ENCODE measurements at places on chromosomes 7 and 10.
A peak's percentile ranks its signal among the peaks of the same experiment; 100 is the strongest.

DNA sequence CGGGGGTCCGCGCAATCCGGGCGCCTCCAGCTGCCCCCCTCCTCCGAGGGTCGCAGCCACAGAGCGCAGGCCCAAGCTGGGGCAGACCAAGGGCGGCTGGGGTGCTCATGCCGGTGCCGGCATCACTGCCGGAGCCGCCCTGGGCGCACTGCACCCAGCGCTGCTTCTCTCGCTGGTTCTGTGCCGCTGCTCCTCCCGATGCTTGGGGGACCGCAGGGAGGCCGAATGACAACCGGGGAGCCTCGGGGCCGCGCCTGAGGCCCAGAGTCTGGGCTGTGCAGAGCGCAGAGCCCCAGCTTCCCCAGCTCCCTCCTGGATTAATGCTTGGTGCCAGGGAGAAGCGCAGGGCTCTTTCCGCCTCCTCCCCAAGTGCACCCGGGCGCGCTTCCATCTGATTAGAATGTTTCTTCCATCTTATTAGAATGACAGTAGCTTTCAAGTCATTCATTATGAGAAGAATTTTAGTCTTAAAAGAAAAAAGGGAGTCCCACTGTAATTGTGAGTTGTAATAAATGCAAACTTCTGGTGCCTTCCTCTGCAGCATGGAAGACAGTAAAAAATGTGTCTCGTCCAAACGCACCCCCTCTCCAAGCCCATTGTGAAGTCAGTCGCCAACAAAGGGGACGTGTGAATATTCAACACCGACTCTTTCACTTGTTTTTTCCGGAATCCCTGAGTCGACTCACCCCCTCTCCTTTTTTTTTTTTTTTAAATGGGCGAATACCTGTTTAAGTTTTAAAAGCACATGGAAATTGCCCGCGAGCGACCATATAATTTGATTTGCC, 19.5 kb upstream of the PTF1A start:
- DNase-seq: no peak

GRCh38 chr7:2710901-2711551, 23.0 kb downstream of the AMZ1 start:
- no peak for DNase-seq

DNA sequence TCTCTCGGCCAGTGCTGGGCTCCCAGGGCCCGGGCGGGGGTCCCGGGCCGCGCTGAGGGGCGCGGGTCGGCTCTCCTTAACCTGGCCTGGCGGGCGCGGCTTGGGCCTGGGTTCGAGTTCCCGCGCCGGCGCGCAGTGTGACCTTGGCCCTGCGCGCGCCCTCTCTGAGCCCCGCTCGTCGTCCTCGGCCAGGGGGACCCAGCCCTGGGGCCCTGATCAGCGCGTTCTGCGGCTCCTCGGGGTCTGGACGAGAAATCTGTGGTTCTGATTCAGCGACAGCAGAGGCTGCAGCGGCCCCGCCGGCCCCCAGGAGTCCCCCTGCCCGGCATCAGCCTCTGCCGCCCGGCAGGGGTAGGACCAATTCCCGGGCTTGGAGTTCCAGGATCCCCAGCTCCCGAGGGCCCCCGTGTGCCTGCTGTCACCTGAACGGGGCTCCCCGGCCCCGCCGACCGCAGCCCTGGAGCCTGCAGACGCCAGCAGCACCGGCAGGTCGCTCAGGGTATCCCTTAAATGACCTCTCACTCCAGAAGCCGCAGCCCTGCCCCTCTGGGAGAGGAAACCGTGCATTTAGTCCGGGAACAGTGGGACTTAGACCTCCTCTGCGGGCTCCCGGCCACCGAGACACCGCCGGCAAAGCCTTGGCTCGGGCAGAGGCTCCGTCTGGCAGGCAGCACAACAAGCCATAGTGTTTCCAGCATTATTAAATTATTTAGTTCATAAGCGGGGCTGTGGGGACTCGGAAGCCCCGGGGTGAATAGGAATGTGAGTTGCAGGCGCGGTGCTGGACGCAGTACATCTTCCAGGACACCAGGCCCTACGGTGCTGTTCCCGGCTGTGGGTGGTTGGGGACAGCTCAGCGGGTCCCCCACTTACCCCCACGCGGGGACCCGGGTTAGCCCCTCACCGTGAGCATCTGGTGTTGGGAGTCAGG, 572 bp downstream of the CHST12 start:
- DNase-seq: peak; percentile 30

DNA sequence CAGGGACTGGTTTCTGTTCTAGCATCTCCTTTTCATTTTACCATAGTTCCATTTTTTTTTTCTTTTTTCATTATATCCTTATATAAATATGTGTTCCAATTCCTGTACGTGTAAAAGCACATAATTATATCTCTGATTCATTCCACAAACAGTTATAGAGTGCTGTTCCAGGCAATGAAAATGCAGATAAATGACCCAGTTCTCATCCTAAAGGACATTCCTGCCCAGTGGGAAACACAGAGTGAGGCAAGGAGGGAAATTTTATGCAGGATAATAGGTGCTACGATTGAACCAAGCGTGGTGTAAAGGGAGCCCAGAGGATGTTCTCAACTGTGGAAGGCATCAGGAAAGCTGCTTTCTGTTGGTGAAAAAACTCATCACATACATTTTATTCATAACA, 408.1 kb downstream of the GATA3 start:
- no peak for DNase-seq

DNA sequence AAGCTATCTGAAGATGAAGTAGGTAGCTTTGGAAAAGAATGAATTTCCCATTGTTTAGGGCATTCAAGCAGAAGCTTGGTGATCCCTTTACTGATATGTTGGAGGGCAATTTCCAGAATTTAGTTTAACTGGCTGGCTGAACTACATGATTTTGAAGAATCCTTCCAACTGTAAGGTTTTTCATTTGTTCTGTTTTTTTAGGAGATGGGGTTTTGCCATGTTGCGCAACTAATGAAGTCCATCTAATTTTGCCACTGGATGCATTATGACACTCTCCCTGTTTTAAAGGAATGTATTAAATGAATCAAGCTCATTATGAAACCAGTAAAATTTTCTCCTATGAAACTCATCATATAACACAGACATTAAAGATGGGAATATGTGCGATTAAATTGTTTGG, 6.1 kb upstream of the DDX50 start:
- DNase-seq: peak; percentile 9

DNA sequence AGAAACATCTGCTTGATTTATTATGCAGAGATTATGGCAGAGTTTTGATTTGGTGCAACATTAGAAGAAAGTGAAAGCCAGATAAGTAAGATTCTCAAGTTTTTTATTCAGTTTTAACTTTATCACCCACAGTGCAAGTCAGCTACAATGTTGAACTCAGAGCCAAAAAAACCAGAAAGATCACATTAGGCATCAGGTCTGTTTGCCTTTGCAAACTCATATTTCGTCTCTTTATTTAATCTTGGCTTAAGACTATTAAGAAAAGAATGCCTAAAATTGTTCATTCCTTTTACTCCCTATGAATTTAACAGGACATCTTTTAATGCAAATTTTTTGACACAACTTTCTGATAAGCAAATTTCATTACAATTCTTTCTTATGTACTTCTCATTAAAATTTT, 76.0 kb upstream of the TMEM26 start:
- no peak for DNase-seq

- DNase-seq: no peak
These were observed 26.1 kb downstream of the SVIL start for GRCh38 chr10:29608476-29609301.

GRCh38 chr7:117555260-117555659, 75.4 kb downstream of the CFTR start:
- no peak for DNase-seq

DNA sequence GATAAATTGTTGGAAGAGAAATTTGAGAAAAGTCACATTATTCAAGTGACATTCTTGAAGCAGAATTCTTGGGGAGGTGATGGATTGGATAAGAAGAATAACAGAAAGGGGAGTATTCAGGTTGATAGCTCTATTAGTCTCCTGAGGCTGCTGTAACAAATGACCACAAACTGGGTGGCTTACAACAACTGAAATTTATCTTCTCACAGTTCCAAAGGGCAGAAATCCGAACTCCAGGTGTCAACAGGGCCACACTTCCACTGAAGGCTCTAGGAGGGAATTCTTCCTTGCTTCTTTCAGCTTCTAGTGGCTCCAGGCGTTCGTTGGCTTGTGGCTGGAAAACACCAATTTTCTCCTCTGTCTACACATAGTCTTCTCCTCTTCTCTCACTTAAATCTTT, 99.8 kb downstream of the TES start:
- no peak for DNase-seq

DNA sequence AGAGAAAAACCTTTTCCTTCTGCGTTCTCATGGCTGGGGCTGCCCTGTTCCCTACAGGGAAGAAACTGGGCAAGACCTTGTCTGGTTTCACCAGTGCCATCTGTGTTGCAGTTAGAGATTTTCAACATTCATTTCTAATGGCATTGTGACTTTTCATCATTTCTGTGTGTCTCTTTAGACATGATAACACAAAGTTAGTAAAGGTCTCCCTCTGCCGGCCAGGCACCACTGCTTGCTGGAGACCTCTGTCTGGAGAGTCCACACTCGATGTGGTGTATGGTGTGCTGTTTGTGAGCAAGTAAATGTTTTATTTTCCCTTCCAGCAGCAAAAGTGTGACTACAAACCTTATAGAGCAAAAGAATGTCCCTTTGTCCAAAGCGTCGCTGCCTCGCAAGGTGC, 213.5 kb downstream of the PAXIP1 start:
- no peak for DNase-seq

- DNase-seq: peak; percentile 1
These were observed 336.4 kb downstream of the NRG3 start for GRCh38 chr10:82211346-82211745.

- peak; percentile 28 for DNase-seq
These were observed 134.3 kb downstream of the PRKCQ start for GRCh38 chr10:6445671-6446316.

DNA sequence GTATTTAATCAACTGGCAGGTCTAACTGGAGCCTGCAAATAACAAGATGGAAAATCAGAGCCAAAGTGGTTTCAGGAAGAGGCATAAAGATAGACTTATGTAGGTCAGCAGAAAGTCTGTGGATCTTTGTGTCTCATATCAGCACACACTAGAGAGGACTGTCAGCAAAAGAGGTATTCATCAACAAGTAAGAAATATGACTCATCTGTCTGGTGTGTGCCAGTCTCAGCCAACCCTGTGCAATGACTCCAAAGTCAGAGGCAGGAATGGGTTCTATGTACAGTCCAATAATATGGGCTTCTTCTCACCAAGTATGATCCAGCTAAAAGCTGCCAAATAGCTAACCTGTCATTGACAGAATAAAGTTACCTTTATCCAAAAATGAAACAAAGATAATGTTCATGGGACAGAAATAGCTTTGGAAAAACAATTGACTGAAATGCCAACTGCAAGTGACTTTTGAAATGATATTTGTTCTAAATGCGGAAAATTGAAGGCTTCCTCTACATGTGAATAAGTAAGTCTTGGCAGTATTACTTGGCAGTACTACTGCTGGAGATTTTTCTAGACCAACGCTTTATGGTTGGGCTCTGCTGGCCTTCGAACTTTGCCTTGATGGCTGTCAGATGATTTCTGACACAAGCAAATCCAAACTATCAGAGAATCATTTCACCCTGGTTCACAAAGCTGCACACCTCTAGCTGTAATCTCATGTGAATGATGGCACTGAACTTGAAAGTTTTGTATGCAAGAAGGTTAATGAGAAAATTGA, 272.3 kb upstream of the SEMA3C start:
- DNase-seq: peak; percentile 74

DNA sequence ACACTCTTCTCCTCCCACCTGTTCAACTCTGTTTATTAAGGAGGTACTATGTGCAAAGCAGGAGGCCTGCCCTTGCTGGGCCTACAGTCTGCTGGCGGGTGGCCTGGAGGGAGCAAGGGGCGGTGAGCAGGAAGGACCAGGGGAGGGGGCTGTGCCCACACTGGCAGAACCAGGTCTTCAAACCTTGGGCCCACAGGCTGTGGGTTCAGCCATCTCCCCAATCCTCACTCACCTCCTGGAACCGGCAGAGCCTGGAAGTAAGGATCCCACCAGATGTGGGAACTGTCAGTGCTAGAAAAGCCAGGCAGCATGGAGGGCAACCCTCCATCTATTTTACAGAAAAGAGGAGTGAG, 50.8 kb downstream of the CAMK2B start:
- no peak for DNase-seq

GRCh38 chr10:69710008-69710888, 80.2 kb downstream of the FAM241B start:
- DNase-seq: no peak

- peak; percentile 59 for DNase-seq
These were observed 928.0 kb upstream of the POT1 start for GRCh38 chr7:125857606-125858005.

DNA sequence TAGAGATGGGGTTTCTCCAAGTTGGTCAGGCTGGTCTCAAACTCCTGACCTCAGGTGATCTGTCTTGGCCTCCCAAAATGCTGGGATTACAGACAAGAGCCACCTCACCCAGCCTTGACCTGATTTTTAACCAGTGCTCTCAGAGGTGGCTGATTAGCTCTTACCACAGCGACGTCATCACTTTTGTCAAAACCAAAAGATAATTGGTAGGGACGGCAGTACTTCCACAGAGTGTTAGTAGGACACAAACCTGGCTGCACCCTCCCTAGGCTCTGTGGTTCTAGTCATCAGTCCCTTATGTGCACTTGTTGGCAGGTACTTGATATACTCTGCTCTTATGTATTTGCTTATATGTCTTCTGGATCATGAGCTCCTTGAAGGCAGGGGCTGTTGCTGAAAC, 74.0 kb downstream of the GPR141 start:
- DNase-seq: no peak

DNA sequence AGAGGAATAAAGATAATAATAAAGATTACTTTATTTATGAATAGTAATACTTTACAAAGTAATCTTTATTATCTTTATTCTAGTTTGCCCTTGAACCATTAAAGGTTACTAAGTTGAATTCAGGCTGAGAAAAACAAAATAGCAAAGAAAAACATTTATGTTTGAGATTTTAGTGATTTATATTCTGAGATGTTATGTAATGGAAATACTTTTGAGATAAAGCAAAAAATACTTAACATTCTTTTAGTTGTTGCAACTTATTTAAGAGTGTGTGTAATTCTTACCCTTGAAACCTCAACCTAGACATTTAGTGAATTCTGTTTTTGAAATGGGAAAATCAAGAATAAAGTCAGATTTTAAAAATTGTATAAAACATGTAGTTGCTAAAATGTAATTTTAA, 40.0 kb downstream of the MINPP1 start:
- peak; percentile 69 for DNase-seq

- DNase-seq: peak; percentile 68
These were observed 115.8 kb upstream of the ITGB1 start for GRCh38 chr10:33073641-33074415.

- DNase-seq: no peak
These were observed 675 bp upstream of the FRAT2 start for GRCh38 chr10:97335188-97335619.

DNA sequence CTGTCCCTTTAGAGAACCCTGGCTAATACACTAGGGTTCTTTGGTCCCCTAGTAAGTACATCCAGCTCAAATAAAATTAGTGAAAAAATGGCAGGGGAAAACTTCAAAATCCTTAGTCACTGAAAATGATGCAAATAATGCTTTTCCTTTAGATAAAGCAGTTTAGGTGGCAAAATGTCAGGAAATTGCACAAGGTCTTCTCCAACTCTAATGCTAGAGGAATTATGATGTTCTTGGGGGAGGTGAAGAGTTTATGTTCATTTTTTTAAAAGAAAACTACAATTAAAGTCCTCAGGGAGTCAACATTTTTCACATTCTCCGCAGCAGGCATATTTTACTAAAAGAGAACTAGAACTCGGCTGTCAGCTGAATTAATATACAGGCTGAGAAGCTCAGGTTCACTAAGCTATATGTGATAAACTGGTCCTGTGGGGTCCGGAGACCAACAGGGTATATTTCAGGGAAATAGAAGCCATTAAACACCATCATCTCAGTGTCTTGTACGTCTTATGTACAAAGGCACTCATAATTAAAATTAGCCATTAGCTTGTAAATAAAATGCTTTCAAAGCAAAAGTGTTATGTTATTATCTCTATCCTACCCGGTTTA, 1164.7 kb upstream of the AUTS2 start:
- DNase-seq: peak; percentile 51
